Activated CD8-positive, alpha-beta memory T cell treated with anti-CD3 and anti-CD28 coated beads for 24 hours (primary cell): ENCODE measurements at places on chromosomes 7 and 10.

DNA sequence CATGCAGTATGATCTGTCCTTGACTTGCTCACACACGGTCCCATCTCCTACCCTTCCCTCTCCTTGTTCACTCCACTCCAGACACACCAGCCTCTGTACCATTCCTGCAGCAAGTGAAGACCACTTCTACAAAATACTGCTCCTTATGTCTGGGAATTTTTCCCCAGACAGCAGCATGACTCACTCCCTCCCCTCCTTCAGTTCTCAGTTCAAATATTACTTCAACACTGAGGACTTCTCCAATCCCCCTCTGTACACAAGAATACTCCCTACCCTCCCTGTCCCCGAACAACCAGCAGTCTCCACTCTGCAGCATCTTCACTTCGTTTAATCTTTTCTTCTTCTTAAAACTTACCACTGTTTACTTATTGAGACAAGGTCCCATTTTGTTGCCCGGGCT lies 474.0 kb downstream of the GPAM start:
- no peak for DNase-seq

DNA sequence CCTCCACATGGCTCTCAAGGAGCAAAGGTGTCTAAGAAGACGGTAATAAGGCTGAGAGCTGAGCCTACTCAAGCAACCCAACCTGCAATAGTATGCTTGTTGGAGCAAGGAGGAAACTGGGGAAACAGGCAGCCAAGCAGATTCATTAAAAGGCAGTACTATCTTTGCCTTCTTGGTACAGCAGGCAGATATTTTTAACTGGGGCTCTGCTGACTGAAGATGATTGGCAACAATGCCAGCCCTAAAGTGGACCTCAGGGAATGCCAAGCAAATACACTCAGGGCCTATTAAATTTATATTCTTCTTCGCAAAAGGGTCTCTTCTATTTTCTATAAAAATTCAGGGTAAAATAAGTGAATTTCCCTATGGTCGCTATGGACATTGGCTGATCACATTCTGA lies 109.4 kb upstream of the PCGF5 start:
- DNase-seq, result no peak

- DNase-seq, result no peak
Measured at GRCh38 chr7:80488851-80489370, 23.0 kb downstream of the GNAT3 start.

DNA sequence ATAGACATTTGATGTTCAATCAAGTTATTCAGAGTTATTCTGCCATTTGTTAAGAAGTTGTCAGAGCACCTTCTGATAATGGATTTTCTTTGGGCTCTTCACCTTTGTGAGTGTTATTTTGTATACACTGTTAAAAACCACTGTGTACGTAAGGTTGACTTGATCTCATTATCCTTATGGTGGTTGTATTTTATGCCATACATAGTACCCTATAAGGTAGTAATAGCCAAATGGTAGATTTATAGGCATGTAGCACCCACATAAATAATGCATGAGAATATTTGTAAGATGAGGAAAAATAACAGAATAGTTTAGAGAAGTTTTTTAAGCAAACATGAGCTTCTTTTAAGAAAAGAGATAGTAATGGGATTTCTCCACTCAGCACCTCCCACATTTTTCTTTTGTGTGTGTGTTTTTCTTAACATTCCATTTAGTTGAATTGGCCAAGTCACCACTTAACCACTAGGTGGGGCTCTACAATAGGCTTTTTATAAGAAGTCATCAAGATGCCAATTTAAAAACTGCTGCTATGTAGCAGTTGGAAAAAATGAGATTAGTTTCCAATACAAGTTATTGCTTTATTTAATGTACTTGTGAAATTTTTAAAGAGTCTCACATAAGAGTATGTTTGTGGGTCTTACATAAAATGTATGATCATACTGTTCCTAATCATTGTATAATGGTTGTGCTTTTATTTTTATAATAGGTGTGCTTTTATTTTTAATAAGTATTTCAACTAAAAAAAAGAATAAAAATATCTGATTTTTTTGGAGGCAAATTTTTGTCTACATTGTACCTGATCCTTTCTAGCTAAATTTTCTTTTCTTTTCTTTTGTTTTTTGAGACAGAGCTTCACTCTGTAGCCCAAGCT lies 41.1 kb upstream of the STMP1 start:
- DNase-seq, result no peak

- DNase-seq, result peak; percentile 56
Measured at GRCh38 chr7:30974605-30975255, 11.0 kb downstream of the GHRHR start.

GRCh38 chr7:101299511-101300464 lies 21.8 kb downstream of the IFT22 start:
- DNase-seq, result no peak

DNA sequence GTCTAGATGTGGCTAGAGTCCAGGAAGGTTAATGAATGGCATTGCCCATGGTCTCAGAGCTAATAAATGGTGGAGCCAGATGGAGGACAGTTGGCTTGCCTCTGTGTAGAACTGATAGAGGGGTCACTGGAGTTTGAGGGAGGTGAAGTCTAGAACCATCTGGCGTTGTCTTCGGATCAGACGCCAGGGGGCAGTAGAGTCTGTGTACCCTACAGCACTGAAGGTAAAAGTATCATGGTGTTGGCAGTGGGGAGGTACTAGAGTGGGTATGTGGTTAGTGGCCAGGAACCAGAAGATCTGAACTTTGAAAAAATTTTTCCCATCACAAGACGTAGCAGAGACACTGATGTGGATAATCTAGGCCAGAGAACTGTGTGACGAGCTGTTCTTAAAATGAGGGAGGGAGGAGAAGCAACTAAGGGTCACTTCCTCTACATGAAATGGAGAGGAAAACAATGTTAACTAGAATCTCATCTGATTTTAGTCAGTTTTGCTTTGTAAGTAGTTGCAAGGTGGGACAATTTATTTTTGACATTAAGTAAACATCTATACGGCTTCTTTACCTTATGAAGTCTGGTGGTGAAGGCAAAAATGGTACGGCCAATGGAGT lies 227.9 kb upstream of the PRSS58 start:
- DNase-seq, result no peak

GRCh38 chr10:79140085-79140793 lies 71.5 kb downstream of the ZMIZ1 start:
- no peak for DNase-seq

DNA sequence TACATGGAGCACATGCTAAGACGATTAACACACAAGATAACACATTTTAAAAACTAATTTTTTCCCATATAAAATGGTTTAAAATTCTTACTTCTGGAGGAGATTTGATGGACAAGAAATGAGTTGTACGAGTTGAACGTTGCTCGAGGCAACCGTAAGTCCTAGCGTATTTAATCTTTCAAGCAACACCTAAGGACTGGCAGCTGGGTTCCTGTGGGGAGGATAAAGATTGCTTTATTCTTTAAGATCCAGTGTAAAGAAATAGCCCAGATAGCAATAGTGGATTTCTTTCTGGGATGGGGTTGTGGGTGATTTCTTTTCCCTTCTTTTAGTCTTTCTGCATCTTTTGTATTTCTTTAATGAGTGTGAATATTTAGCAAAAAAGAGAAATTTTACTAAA lies 9.8 kb downstream of the TBXAS1 start:
- DNase-seq, result no peak

- DNase-seq, result no peak
Measured at GRCh38 chr7:84081973-84082522, 112.5 kb downstream of the SEMA3A start.

DNA sequence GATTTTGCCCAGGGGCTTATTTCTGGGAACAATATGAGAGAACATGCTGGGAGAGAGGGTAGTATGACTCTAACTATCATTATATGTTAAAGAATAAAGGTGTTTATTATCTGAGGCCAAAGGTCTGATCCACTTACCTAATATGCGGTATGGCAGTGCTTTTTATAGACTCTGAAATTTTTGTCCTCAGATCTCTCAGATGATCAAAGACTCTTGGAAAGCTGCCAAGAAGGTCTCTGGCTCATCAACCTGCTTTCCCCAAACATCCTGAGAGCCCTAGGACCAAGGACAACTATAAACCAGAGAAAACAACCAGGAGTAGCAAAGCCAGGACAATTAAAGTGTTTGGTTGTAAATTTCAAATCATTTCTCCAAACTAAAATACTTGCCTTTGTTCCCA lies 255.7 kb upstream of the LRRN3 start:
- no peak for DNase-seq
